Central memory CD8-positive, alpha-beta T cell (primary cell): ENCODE measurements at places on chromosomes 2 and 18.

- H3K36me3 ChIP-seq = no peaks in the 10 kb centered on the region
- no peak overlapping the region for H3K4me3 ChIP-seq
- no peak for DNase-seq
- no peaks in the 10 kb centered on the region for H3K27me3 ChIP-seq
Observed at GRCh38 chr2:4618141-4618540, 914.8 kb downstream of the DCDC2C start.

GRCh38 chr2:53510401-53510800 is 257.2 kb upstream of the CHAC2 start:
- H3K27me3 ChIP-seq = peaks cover 21% of the 10 kb centered on the region
- no peaks in the 10 kb centered on the region for H3K4me1 ChIP-seq
- H3K27ac ChIP-seq = no peak overlapping the region
- no peak for DNase-seq
- no peak overlapping the region for H3K4me3 ChIP-seq
- no peaks in the 10 kb centered on the region for H3K36me3 ChIP-seq

GRCh38 chr2:56170988-56171387 is 12.8 kb upstream of the CCDC85A start:
- H3K27me3 ChIP-seq = no peaks in the 10 kb centered on the region
- H3K4me3 ChIP-seq = no peak overlapping the region
- no peaks in the 10 kb centered on the region for H3K36me3 ChIP-seq
- H3K27ac ChIP-seq = no peak overlapping the region

DNA sequence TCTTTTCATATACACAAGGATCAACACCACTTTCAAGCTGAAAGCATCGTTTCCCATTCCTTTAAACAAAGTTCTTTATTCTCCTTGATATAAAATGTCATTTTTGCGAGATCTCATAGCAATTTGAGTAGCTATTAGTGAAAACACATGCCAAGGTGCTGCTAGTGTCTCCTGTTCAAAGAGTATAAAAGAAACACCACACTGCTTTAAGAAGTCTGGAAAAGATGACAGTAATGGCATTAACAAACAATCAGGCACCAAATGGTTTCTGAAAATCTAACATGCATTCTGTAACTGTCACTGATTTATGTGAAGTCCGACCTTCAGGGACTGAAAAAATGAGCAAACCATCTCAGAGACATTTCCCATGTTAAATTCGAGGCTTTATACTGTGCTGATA is 2.4 kb downstream of the CCBE1 start:
- no peak for DNase-seq
- H3K36me3 ChIP-seq = no peaks in the 10 kb centered on the region
- H3K27me3 ChIP-seq = peaks cover 67% of the 10 kb centered on the region
- H3K4me1 ChIP-seq = no peaks in the 10 kb centered on the region
- H3K27ac ChIP-seq = no peak overlapping the region

- no peak for DNase-seq
- peaks cover 2% of the 10 kb centered on the region for H3K27me3 ChIP-seq
- no peaks in the 10 kb centered on the region for H3K4me1 ChIP-seq
- H3K36me3 ChIP-seq = no peaks in the 10 kb centered on the region
- no peak overlapping the region for H3K27ac ChIP-seq
- H3K4me3 ChIP-seq = no peak overlapping the region
Observed at GRCh38 chr2:58336416-58336815, 95.3 kb upstream of the FANCL start.

DNA sequence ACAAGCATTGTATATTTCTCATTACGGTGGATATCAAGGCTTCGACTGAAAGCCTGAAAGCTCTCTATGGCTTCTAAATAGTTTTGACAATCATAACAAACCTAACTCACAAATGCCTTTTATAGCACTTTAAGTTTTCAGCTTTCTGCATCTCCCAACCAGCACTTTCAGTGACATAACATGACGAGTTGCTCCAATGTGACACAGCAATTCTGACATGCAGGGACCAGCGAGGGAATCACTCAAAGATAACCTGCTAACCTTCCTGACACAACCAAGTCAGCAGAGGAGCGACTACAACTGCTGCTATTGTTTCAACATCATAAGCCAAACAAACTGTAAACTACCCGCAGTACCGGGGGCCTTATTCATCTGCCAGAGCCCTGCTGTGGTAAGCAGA is 95.7 kb upstream of the CDH20 start:
- H3K4me3 ChIP-seq = no peak overlapping the region
- no peaks in the 10 kb centered on the region for H3K4me1 ChIP-seq
- no peaks in the 10 kb centered on the region for H3K27me3 ChIP-seq
- H3K27ac ChIP-seq = no peak overlapping the region
- DNase-seq = no peak

DNA sequence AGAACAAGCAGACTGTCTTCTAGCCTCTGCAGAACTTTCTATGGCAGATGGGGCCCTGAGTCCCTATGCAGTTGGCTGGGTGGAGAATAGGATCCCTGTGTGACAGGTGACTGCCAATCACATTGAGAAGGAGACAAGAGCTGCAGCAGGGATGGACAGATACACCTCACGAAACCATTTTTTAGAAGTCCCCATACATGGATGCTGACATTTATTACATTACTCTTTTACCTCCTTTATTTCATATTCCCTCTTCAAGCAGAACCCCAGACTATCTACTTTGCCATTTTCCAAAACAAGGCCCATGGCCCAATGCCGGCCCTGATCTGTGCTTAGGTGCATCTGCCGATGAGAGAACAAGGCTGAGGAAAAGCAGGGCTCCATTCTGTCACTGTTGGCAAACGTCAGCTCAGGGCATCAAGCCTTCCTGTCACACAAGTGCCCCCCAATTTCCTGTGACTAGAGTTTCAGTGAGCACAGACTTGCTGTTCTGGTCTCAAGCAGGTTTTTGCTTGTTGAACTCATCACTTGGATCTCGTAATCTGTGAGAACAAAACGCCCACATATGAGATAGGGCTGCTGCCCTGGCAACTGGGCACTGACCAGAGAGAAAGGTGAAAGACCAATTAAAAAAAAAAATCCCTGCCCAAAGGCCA is 35.8 kb downstream of the LOXHD1 start:
- no peak overlapping the region for H3K4me3 ChIP-seq
- H3K36me3 ChIP-seq = peaks cover 3% of the 10 kb centered on the region
- no peak for DNase-seq

- H3K4me1 ChIP-seq = no peaks in the 10 kb centered on the region
- H3K27me3 ChIP-seq = no peaks in the 10 kb centered on the region
- no peak for DNase-seq
- no peaks in the 10 kb centered on the region for H3K36me3 ChIP-seq
- H3K27ac ChIP-seq = no peak overlapping the region
- H3K4me3 ChIP-seq = no peak overlapping the region
Observed at GRCh38 chr18:4831127-4831526, 365.9 kb downstream of the AKAIN1 start.
